ENCODE measurements at places on chromosomes 12 and 14. TPM values are rescaled to one million over a fixed set of nuclear protein-coding genes. Genes with fewer than 3 reads are reported as not detected.

GRCh38 chr12:116454950-116455447, 104.2 kb upstream of the MAP1LC3B2 start:
- no peak for DNase-seq

The PLD4 gene
- 0.39 TPM for total RNA-seq

DNA sequence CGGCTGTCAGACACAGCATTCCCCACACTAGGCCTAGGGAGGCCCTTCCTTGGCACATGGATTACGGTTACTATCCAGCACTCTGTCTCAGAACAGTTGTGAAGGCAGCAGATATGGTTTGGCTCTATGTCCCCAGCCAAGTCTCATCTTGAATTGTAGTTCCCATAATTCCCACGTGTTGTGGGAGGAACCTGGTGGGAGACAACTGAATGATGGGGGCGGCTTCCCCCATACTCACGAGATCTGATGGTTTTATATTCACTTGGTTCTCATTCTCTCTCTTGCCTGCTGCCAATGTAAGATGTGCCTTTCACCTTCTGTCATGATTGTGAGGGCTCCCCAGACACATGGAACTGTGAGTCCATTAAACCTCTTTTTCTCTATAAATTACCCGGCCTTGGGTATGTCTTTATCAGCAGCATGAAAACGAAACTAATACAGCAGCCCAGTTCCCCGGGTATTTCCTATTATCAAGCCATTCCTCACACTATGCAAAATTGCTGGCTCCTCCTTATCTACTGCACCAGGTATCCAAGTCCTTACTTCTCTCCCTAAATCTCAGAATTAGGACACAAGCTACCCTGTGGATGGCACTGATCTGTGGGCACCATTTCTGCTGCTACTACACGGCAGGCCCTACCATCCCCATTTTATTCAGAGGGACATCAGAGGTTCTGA, 33.3 kb downstream of the NT5DC3 start:
- DNase-seq, result no peak

DNA sequence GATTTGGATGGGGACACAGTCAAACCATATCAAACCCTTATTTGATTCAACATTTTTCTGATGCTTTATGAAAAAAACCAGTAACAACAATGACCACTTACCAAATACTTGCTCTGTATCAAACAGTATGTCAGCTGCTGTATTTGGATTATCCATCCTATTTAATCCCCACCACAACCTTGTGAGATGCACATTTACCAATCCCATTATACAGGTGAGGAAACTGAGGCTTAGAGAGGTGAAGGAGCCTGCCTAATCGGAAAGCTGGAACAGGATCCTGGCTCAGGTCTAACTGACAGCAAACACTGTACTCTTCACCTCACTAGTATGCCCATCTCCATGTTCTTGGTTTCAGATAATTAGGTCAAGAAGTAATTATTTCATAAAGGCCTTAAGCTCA, 13.8 kb downstream of the CHST11 start:
- no peak for DNase-seq

DNA sequence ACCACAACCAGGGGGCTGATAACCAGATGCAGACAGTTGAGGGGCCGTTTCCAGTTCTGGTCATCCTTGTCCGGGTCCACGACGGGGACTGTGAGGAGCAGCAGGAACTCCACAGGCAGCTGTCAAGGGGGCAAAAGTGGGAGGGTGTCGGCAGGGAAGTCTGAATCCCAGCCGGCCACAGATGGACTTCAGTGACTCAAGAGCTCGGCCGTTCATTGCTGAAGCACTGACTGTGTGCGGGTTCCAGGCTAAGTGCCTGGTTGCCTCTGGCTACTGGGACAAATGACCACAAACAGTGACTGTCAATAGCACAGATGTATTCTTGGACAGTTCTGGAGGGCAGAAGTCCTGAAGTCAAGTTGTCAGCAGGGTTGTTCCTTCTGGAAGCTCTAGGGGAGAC, 19.6 kb downstream of the SLC8B1 start:
- DNase-seq, result no peak

GRCh38 chr12:11763760-11764520, 114.5 kb downstream of the ETV6 start:
- DNase-seq, result no peak

- DNase-seq, result no peak
These were observed 322.2 kb upstream of the DIO3 start for GRCh38 chr14:101239065-101239464.

The ARG2 gene
- total RNA-seq, result 0.84 TPM

- DNase-seq, result no peak
These were observed 10.1 kb upstream of the NT5DC3 start for GRCh38 chr12:103851127-103851526.

GRCh38 chr12:53060064-53060720, 10.3 kb downstream of the TNS2 start:
- DNase-seq, result peak; percentile 36
